PC-9 (cell line): ENCODE measurements at places on chromosomes 4 and X. TPM values are rescaled to one million over a fixed set of nuclear protein-coding genes. Genes with fewer than 3 reads are reported as not detected.
A peak's percentile ranks its signal among the peaks of the same experiment; 100 is the strongest.

GRCh38 chr4:153950100-153950979 is 161.5 kb upstream of the SFRP2 start:
- no peak overlapping the region for H3K27ac ChIP-seq
- no peaks in the 10 kb centered on the region for H3K4me1 ChIP-seq
- no peaks in the 10 kb centered on the region for H3K36me3 ChIP-seq
- no peak overlapping the region for H3K4me3 ChIP-seq
- DNase-seq: no peak

DNA sequence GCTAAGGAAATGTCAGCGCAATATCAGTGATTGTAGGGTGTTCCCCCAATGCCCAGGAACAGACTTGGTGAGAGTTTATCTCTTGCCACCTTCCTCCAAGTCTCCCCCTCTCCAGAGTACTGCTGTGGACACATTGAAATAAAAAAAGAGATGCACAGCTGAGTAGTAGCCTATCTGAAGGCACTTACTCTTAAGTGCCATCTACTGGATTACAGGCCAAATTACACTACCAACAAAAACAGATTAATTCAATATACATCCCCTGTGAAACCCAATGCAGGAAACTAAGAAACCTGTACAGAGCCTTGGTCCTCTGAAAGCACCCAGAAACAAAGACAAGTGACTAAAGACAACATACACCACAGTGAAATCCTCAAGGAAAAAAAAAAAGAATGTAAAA is 460.3 kb downstream of the ZIC3 start:
- DNase-seq: no peak
- H3K27ac ChIP-seq: no peak overlapping the region
- H3K36me3 ChIP-seq: no peaks in the 10 kb centered on the region
- no peaks in the 10 kb centered on the region for H3K4me1 ChIP-seq

GRCh38 chr4:15852524-15852923 is 74.4 kb downstream of the CD38 start:
- DNase-seq: no peak
- H3K4me1 ChIP-seq: no peaks in the 10 kb centered on the region
- no peaks in the 10 kb centered on the region for H3K27me3 ChIP-seq
- H3K4me3 ChIP-seq: no peak overlapping the region
- H3K27ac ChIP-seq: no peak overlapping the region
- no peaks in the 10 kb centered on the region for H3K36me3 ChIP-seq

Gene CCDC160
- 0.23 and 0.48 TPM in 2 replicates for total RNA-seq

GRCh38 chr4:34850968-34851367 is 1393.3 kb downstream of the ARAP2 start:
- no peak for DNase-seq
- H3K36me3 ChIP-seq: no peaks in the 10 kb centered on the region
- no peaks in the 10 kb centered on the region for H3K4me1 ChIP-seq

GRCh38 chr4:153114771-153115321 is 89.4 kb upstream of the TRIM2 start:
- no peak overlapping the region for H3K27ac ChIP-seq
- no peak for DNase-seq
- peaks cover 16% of the 10 kb centered on the region for H3K4me1 ChIP-seq
- no peak overlapping the region for H3K4me3 ChIP-seq

Gene KCNIP4
- not detected in 2 replicates for total RNA-seq

- no peak for DNase-seq
- no peaks in the 10 kb centered on the region for H3K36me3 ChIP-seq
- no peak overlapping the region for H3K4me3 ChIP-seq
- H3K27me3 ChIP-seq: no peaks in the 10 kb centered on the region
Measured at GRCh38 chr4:81255524-81255923, 40.5 kb upstream of the PRKG2 start.

DNA sequence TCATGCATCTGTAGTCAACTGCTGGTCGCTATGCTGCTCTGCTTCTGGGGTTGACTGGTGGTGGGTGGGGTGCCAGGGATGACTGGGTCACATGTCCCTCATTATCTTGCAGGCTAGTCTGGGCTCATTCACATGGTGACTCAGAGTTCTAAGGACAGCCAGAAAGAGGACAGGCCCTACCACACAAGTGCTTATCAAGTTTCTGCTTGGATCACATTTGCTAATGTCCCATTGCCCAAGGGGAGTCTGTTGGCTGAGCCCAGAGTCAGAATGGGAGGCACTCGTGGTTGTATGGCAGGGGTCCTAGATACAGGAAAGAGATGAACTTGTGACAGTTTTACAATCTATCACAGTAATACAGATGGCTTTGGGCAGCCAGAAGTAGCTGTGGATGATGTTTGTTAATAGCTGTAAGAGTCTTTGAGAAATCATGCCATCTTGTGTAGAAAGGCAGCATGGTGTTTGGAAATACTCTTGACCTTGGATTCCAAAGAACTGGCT is 221.3 kb downstream of the GPAT3 start:
- peak; percentile 2 for DNase-seq
- H3K4me3 ChIP-seq: no peak overlapping the region
- H3K27ac ChIP-seq: no peak overlapping the region

DNA sequence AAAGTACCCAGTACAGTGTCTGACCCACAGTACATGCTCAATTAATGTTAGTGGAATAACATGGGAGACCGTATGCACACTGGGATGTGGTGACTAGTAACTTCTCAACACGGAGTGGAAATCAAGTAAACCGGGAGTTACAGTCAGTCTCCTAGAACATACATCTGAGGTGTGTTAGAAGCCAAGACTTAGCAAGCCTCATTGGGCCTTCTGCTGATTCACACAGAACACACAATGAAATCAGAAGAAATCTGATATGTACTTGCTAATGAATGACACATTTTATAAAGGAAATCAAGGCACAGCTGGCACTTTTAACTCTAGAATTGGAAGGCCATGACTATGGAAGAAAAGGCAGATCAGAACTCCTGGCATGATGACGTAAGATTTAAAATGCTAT is 13.0 kb downstream of the TRAPPC2 start:
- no peak overlapping the region for H3K4me3 ChIP-seq
- H3K36me3 ChIP-seq: no peaks in the 10 kb centered on the region; the same call in 1 of the 2 replicates
- H3K27me3 ChIP-seq: no peaks in the 10 kb centered on the region
- DNase-seq: no peak
- H3K4me1 ChIP-seq: peaks cover 15% of the 10 kb centered on the region

GRCh38 chr4:23789762-23790161 is 100.1 kb downstream of the PPARGC1A start:
- no peaks in the 10 kb centered on the region for H3K36me3 ChIP-seq
- no peak overlapping the region for H3K4me3 ChIP-seq
- H3K27me3 ChIP-seq: no peaks in the 10 kb centered on the region
- H3K4me1 ChIP-seq: no peaks in the 10 kb centered on the region; the same call in 1 of the 2 replicates

GRCh38 chrX:18490806-18491555 is 65.6 kb downstream of the CDKL5 start:
- H3K4me1 ChIP-seq: no peaks in the 10 kb centered on the region
- no peak for DNase-seq
- H3K36me3 ChIP-seq: no peaks in the 10 kb centered on the region
- no peak overlapping the region for H3K27ac ChIP-seq
- H3K27me3 ChIP-seq: no peaks in the 10 kb centered on the region
- H3K4me3 ChIP-seq: no peak overlapping the region

GRCh38 chrX:18769812-18770573 is 62.5 kb downstream of the PPEF1 start:
- H3K4me1 ChIP-seq: no peaks in the 10 kb centered on the region
- no peak overlapping the region for H3K4me3 ChIP-seq
- H3K27me3 ChIP-seq: no peaks in the 10 kb centered on the region
- no peak for DNase-seq

GRCh38 chr4:128908735-128909134 is 99.2 kb downstream of the JADE1 start:
- DNase-seq: no peak
- no peaks in the 10 kb centered on the region for H3K4me1 ChIP-seq
- H3K36me3 ChIP-seq: no peaks in the 10 kb centered on the region
- no peaks in the 10 kb centered on the region for H3K27me3 ChIP-seq
- no peak overlapping the region for H3K4me3 ChIP-seq

DNA sequence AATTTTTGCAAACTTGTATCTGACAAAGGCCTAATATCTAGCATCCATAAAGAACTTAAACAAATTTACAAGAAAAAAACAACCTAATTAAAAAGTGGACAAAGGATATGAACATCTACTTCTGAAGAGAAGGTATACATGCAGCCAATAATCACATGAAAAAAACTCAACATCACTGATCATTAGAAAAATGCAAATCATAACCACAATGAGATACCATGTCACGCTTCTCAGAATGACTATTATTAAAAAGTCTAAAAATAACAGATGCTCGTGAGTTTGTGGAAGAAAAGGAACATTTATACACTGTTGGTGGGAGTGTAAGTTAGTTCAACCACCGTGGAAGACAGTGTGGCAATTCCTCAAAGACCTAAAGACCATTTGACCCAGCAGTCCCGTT is 24.0 kb downstream of the CEP44 start:
- no peaks in the 10 kb centered on the region for H3K36me3 ChIP-seq
- DNase-seq: no peak
- H3K4me1 ChIP-seq: no peaks in the 10 kb centered on the region
- H3K27ac ChIP-seq: no peak overlapping the region
- no peaks in the 10 kb centered on the region for H3K27me3 ChIP-seq

- H3K36me3 ChIP-seq: no peaks in the 10 kb centered on the region
- H3K4me1 ChIP-seq: no peaks in the 10 kb centered on the region
- no peaks in the 10 kb centered on the region for H3K27me3 ChIP-seq
- H3K27ac ChIP-seq: no peak overlapping the region
- H3K4me3 ChIP-seq: no peak overlapping the region
- no peak for DNase-seq
Measured at GRCh38 chr4:8328456-8328855, 58.9 kb downstream of the HTRA3 start.

GRCh38 chr4:78707268-78707667 is 68.9 kb upstream of the BMP2K start:
- no peaks in the 10 kb centered on the region for H3K36me3 ChIP-seq
- no peak for DNase-seq
- H3K4me3 ChIP-seq: no peak overlapping the region

GRCh38 chrX:42837747-42838146 is 59.8 kb upstream of the PPP1R2C start:
- no peak for DNase-seq
- H3K36me3 ChIP-seq: no peaks in the 10 kb centered on the region
- no peaks in the 10 kb centered on the region for H3K27me3 ChIP-seq
- no peak overlapping the region for H3K4me3 ChIP-seq
- H3K4me1 ChIP-seq: no peaks in the 10 kb centered on the region
- no peak overlapping the region for H3K27ac ChIP-seq

DNA sequence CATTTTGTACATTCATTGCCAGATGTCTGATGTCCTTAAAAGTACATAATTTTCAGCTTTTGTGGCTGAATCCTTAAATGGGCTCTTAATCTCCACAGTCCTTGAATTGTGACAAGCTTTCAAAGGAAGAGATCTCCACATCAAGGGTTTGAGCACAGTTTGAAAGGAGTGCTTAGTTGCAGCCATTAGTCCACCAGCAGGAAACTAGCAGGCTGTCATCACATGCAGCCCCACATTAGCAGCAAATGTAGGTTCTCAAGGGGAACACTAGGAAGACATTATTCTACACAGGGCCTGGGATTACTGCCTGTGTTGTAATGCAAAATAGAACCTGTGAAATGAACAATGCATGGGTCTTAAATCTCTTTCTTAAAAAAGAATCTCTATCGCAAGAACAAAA is 173.2 kb downstream of the CBLL2 start:
- no peak for DNase-seq
- no peak overlapping the region for H3K4me3 ChIP-seq
- no peaks in the 10 kb centered on the region for H3K36me3 ChIP-seq
- H3K27me3 ChIP-seq: no peaks in the 10 kb centered on the region
- H3K27ac ChIP-seq: no peak overlapping the region

DNA sequence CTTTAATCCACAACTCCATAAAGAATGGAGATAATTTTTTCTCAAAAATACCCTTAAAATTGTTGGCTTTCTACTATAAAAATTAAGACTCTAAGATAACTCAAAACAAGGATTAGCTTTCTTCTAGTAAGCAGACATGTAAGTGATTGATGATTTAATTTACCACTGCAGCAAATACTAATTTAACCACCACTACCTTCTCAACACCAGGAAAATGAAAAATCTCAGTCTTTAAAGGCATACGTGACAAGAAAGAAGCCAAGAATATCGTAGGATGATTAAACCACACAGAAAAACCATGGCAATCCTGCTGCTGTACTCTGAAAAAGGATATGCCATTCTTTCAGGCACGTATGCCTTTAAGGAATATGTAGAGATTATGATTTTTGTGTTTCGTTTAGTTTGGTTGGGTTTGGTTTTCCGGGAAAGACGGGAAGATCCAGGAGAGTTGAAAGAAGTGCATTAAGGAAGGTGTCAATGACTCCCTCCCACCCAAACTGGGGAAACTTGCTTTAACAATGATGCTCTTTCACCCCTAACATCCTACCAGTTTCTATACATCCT is 881 bp downstream of the LRCH2 start:
- no peaks in the 10 kb centered on the region for H3K27me3 ChIP-seq
- DNase-seq: no peak
- no peak overlapping the region for H3K27ac ChIP-seq
- H3K4me3 ChIP-seq: no peak overlapping the region
